Mammary epithelial cell (primary cell): ENCODE measurements at places on chromosomes 6 and 20. TPM values are rescaled to one million over a fixed set of nuclear protein-coding genes. Genes with fewer than 3 reads are reported as not detected.

DNA sequence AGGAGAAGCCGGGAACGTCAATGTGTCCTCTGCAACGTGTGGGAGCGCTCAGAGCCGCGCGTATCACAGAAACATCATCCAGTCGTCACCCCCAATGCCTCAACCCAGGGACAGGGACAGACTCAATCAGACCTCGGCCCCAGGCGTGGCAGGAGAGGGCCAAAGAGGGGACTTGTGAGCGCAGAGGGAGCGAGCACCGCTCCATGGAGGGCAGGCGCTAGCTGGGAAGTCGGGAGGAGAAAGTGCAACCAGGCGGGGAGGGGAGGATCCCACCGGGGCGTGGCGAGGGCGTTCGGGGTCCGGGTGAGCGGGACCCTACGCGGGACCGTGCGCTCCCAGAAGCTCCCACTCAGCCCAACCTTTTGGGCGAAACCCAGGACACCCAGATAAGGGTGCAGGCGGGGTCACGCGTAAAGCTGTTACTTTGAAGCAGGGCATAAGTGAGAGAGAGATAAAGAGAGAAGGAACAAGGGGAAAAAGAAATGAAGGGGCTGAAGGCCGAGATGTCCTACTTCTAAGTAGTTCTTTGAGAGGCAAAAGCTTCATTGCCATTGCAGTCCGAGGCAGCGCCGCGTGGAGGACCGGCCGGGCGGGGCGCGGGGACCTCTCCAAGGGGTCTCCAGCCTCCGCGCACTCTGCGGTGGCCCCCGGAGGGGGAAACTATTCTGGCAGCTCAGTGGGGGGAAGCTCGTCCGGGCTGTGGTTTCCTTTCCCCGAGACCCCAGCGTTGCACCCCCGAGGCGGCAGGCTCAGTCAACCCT lies 862 bp upstream of the SOBP start:
- DNase-seq = peak; percentile 17

- no peak for DNase-seq
Observed at GRCh38 chr20:47281376-47281775, 75.1 kb downstream of the ZMYND8 start.

DNA sequence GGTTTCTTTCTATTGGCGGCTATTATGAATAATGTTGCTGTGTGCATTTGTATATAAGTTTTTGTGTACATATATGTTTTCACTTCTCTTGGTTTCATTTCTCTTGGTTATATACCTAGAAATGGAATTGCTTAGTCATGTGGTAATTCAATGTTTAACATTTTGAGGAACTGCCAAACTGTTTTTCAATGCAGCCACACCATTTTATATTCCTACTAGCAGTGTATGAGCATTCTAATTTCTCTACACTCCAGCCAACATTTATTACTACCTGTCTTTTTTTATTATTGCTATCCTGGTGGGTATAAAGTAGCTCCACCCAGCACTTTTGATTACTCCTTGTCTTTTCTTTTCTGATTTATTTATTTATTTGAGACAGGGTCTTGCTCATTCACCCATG lies 54.8 kb downstream of the PHACTR2 start:
- no peak for DNase-seq

GRCh38 chr6:139736325-139736906 lies 362.0 kb upstream of the CITED2 start:
- no peak for DNase-seq

- no peak for DNase-seq
Observed at GRCh38 chr20:63568986-63569949, 4.8 kb downstream of the HELZ2 start.

DNA sequence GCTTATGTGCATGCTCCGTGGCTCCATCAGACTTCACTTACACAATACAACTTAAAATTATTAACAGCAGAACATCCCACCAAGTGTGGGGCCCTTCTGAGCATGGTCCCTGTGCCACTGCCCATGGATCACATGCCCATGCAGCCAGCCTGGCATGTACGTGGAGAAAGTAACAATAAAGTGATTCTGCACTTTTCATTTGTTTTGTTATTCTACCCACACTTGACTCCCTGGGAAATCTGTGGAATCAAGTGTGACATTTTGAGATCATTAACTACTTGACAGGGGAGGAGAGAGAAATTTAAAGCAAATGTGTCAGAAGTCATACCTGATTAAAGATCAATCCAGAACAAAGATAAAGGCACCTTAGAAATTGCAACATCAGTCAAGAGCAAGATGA lies 112.0 kb downstream of the ISM1 start:
- no peak for DNase-seq

DNA sequence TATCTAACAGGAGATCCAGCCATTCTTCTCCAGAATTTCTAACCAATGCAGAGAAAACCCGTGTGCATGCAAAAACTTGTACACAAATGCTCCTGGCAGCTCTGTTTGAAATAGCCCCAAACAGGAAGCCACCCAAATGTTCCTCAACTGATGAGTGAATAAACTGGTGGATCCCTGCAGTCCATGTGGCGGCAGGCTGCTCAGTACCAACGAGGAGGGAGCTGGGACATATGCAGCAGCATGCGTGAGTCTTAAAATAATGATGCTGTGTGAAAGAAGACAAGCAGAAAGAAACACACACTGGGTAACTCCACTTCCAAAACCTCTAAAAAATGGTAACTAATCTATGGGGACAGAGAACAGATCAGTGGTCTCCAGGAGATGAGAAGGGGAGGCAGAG lies 542.1 kb upstream of the AGPAT4 start:
- no peak for DNase-seq

GRCh38 chr20:47487175-47487917 lies 14.3 kb upstream of the NCOA3 start:
- DNase-seq = peak; percentile 58

DNA sequence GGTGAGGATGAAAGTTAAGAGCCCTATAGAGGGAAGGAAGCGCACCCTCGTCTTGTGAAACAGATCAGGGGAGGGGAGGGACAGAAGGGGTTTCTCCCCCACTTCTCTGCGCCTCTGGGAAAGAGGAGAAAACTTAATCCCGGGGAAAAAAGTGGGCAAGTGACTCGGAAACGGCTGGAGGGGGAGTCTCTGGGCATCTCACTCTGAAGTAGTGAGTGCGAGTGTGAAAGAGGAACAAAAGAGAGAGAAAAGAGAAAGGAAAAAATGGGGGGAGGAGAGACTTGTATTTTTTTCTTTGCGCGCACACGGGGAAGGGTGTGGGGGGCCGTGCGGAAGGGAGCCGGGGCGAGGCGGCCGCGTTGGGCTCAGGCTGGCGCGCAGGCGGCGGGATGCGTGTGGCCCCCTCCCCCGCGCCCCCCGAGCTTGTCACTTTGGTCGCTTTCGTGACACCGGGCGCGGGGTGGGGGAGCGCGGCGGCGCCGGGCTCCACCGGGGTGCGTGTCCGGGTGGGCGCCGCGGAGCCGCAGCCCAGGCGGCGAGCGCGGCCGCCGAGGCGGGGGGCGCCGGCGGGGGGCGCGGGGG lies 454 bp downstream of the L3MBTL3 start:
- no peak for DNase-seq

GRCh38 chr20:11098888-11099287 lies 425.1 kb upstream of the JAG1 start:
- DNase-seq = peak; percentile 28

- DNase-seq = peak; percentile 48
Observed at GRCh38 chr20:46681032-46681854, 8.0 kb downstream of the TP53RK start.

GRCh38 chr6:89604653-89605052 lies 33.9 kb downstream of the LYRM2 start:
- DNase-seq = no peak

- no peak for DNase-seq
Observed at GRCh38 chr20:733861-734260, 34.4 kb downstream of the SLC52A3 start.

- no peak for DNase-seq
Observed at GRCh38 chr6:118252474-118252873, 295.6 kb upstream of the PLN start.

GRCh38 chr20:41166201-41167117 lies 29.1 kb downstream of the PLCG1 start:
- no peak for DNase-seq

DNA sequence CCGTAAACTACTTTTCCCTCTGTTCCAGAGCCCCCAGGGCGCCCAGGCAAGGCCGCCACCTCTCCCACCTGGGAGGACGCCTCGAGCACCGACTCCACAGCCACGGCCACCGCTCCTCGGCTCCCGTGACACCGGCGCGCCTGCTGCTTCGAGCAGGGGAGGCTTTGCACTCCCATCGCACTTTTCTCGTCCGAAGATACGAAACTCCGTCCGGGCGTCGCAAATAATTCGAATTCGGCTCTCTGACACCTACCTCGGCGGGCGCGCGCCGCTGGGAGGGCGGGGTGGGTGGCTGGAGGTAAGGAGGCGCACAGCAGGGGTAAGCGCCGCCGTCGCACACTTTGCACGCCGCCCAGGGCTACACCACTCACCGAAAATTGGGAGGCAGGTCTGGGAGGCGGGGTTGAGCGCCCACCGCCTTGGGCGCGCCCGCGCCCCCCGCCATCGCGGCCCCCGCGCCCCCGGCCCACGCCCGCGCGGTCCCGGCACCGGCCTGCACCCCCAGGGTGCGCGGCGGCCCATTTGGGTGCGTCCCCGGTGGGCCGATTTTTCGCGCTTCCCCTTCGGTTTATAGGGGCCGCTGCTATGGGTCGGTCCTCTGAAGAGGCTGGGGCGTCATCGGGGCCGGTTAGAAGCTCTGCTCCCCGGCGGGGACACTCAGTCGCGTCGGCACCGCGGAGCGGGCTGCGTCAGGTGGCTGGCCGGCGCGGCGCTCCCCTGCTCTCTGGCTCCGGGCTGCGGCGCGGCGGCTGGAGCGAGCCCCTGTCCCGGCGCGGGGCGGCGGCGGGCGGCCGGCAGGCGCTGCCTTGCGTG lies 36.2 kb downstream of the GNAS start:
- DNase-seq = peak; percentile 73

DNA sequence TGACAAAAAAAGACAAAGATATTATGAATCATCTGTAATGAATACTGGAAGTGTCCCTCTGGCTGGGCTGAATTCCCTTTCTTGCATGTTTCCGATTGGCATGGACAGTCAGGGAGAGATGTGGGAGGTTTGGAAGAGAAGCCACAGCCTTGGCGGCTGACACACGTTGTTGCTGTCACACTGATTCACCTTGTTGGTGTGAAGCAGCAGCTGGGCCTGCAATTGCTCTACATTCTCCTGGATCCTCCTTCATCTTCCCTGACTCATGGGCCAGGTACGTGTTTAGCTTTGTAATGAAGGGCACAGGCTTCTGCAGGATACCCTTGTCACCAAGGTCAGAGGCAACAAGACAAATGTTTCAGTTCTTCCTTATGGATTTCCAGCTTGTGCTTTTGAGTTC lies 13.4 kb upstream of the SMIM8 start:
- peak; percentile 66 for DNase-seq

DNA sequence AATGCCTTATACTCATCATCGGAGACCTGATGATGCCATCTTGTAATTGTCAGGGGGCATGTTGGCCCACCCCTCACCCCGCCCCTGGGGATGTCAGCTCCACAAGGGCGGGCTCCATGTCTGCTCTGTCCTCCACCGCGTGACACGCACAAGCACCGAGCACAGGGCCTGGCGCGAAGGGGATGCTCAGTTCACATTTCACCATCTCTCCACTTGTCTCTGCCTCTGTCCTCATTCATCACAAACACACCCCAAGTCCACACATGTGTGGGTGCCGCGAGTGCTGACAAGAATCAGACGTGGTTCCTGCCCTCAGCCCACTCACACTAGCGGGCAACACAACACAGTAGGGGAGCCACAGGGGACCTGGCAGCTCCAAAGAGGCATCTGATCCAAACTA lies 151.2 kb upstream of the PTPN1 start:
- no peak for DNase-seq

- DNase-seq = no peak
Observed at GRCh38 chr6:22326500-22326899, 29.7 kb upstream of the PRL start.

DNA sequence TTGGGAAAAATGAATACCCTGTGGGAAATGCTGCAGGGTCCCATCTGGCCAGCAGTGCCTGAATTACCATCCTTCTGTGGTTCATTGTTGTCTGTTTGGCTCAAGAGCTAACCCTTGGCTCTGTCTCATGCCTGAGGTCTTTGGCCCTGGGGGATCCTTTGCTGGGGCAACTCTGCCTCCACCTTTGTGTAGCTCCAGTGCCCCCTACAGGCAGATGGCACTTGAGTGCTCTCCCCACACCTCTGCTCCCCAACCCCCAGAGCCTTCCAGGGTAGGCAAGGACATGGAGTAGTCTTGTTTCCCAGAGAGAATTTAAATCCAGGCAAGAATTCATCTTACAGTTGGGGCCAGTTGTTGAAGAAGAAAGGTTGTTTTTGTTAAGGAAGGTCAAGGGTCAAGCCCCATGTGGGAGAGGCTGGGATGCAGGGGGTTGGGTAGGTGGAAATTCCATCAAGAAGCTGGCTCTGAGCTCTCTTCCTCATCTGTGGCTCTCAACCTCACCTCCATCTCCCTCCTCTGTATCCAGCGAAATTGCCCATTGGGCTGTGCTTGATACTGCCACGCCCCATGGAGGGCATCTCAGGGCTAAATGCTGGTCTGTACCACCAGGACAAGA lies 44.2 kb downstream of the ZNF831 start:
- peak; percentile 23 for DNase-seq

DNA sequence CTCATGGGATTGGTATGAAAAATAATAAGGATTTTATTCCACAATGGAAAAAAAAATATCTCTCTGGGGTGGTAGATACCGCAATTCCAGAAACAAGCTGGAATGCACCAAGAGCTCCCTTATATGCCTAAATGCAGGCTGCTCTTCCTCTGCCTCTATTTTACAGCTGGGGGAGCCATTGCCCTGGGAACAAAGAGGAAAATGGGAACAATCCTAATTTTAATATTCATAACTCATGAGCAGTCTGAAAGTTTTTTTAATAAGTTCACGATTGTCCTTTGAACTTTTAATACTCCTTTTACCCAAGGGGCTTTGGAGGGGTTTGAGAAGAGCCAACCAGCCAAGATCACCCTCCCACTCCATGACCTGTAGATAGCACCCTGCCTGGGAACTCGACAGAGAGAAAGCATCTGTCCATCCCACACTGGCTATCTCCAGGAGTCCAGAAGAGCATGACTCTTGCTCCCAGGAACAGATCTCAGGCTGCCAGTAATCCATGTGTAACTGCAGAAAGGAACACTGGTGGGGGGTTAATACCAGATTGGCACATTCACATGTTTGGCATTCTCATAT lies 74.7 kb downstream of the CD83 start:
- no peak for DNase-seq

GRCh38 chr6:75422024-75422639 lies 71.5 kb downstream of the FILIP1 start:
- no peak for DNase-seq

DNA sequence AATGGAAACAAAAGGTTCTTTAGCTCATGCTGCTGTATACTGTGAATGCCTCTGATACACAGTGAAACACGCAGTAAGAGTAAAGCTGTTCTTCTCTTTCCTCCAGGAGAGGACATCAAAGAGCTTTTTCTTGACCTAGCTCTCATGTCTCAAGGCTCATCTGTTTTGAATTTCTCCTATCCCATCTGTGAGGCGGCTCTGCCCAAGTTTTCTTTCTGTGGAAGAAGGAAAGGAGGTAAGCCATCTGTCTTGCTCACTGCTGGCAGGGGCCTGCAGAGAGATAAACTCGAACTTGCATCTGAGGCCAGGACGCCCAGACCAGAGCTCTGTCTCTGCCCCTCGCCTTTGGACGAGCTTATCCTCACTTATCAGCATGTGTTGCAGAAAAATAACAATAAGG lies 37.7 kb downstream of the LY86 start:
- no peak for DNase-seq

Gene ZBTB46
- 0.35 and 0.52 TPM in 2 replicates for total RNA-seq

Gene TDRD6
- 0.50 TPM for total RNA-seq

Gene TNF
- total RNA-seq = not detected

Gene OXT
- total RNA-seq = not detected

Gene ECT2L
- total RNA-seq = not detected in 2 replicates

Gene PTK7
- total RNA-seq = 277 TPM

Gene RHAG
- not detected in 2 replicates for total RNA-seq

Gene PKHD1
- total RNA-seq = under 0.01 TPM

Gene VTA1
- 39.9 and 52.8 TPM in 2 replicates for total RNA-seq

Gene TGM3
- total RNA-seq = not detected in 2 replicates
